ENCODE measurements at places on chromosomes 2 and 18. TPM values are rescaled to one million over a fixed set of nuclear protein-coding genes. Genes with fewer than 3 reads are reported as not detected.

GRCh38 chr2:240561325-240561971 is 1.3 kb downstream of the DUSP28 start:
- peaks cover 51% of the 10 kb centered on the region for H3K36me3 ChIP-seq
- peak overlapping the region; percentile 94 for H3K27ac ChIP-seq
- DNase-seq: peak; percentile 74
- H3K4me1 ChIP-seq: peaks cover 66% of the 10 kb centered on the region
- H3K4me3 ChIP-seq: peak overlapping the region; percentile 94
- no peaks in the 10 kb centered on the region for H3K27me3 ChIP-seq

SCYGR4 gene
- total RNA-seq: not detected

GRCh38 chr2:5389740-5390139 is 302.4 kb upstream of the SOX11 start:
- DNase-seq: no peak
- no peak overlapping the region for H3K27ac ChIP-seq
- no peaks in the 10 kb centered on the region for H3K4me1 ChIP-seq

DNA sequence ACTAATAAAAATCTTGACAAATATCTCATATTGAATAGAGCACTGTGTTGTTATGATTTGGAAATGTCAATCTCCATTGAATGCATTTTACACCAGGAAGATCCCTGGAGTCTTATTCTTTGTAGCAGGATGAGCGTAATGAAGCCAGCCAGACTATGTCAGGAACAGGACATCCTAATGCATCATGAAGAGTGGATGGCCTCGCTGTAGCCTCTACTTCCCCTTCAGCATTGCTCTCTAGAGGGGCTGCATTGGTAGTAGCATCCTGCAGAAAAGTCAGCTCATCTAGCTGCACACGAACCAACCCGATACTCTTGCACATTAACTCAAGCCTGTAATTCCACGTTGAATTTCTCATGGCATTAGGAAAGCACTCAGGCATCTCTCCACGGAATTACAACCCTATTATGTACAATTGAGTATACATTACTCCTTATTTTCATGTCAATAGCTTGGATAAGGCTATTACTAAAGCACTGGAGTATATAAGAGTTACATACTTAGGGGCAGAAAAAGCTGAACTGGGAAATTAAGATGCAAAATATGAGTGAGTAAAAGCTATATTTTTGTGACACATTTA is 76.1 kb downstream of the CMPK2 start:
- H3K4me1 ChIP-seq: no peaks in the 10 kb centered on the region
- no peak overlapping the region for H3K27ac ChIP-seq
- peaks cover 3% of the 10 kb centered on the region for H3K27me3 ChIP-seq
- no peaks in the 10 kb centered on the region for H3K36me3 ChIP-seq

GRCh38 chr2:209458008-209458979 is 34.4 kb downstream of the MAP2 start:
- no peak overlapping the region for H3K4me3 ChIP-seq
- no peak for DNase-seq

- DNase-seq: peak; percentile 22
- H3K4me3 ChIP-seq: no peak overlapping the region
- no peaks in the 10 kb centered on the region for H3K4me1 ChIP-seq
Measured at GRCh38 chr18:24736662-24737330, 276.4 kb downstream of the HRH4 start.

- H3K27ac ChIP-seq: no peak overlapping the region
Measured at GRCh38 chr2:66899109-66899508, 464.2 kb downstream of the MEIS1 start.

MPPE1 gene
- 45.8 TPM for total RNA-seq

MAL gene
- total RNA-seq: 167 TPM

DNA sequence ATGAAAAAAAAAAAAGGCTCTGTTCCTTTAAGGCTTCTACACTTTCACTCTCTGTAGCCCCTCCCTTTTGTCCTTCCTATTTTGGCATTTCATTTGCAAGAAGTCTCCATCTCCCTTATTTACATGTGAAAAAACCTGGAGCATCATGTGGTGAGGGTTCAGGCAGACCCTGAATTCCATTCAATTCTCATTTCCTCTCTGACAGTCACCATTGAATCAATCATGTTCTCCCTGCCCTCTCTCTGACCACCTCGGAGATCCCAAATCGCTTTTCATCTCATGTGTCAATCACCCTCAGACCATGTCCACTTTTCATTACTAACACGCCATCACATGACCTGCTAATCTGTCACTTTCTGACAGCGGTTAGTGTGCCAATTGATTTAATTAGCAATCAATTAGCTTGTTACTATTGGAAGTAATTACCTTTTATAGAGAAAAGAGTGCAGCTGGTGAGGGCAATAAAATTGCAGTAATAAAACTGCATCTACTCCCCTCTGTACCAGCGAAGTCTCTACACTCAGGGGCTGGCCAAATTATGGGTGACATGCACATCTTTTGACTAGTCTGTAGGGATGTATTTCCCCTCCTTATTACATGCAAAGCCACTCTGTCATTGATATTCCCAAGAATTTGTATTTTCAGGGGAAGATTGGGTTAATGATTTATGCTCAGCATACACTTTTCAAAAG is 317.4 kb downstream of the EN1 start:
- peaks cover 3% of the 10 kb centered on the region for H3K27me3 ChIP-seq
- H3K4me3 ChIP-seq: no peak overlapping the region
- no peak overlapping the region for H3K27ac ChIP-seq
- peak; percentile 10 for DNase-seq

TSPYL6 gene
- total RNA-seq: not detected

DNA sequence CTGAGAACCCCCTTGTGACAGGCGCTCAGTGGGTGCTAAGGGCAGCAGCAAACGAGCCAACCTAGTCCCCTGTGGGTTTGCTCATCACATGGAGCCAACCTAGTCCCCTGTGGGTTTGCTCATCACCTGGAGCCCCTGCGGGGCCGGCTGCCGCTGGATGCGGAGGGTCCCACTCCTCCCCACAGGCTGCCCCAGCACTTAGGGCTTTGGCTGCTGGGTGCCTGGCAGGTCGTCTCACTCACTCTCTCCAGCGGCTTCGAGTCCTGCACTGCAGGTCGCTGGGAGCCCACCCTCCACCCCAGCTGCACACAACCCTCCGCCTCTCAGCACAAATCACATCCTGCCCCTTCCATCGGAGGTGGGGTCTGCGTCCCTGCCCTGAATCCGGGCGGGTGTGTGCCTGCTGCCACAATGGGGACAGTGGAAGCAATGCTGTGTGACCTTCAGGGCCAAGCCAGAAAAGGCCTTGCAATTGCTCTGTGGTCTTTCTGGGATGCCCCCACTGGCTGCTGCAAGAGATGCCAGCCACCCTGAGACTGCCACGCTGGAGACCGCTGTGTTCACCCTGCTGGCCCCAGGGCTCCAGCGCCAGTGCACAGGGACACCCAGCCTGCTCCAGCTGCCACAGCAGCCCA is 248.1 kb upstream of the SALL3 start:
- H3K4me1 ChIP-seq: no peaks in the 10 kb centered on the region
- DNase-seq: no peak
- H3K36me3 ChIP-seq: no peaks in the 10 kb centered on the region
- no peaks in the 10 kb centered on the region for H3K27me3 ChIP-seq

DCDC2C gene
- not detected for total RNA-seq

OR6B2 gene
- not detected for total RNA-seq

- no peak for DNase-seq
- peaks cover 29% of the 10 kb centered on the region for H3K27me3 ChIP-seq
- no peaks in the 10 kb centered on the region for H3K36me3 ChIP-seq
Measured at GRCh38 chr2:102485147-102485785, 12.2 kb downstream of the SLC9A4 start.

DNA sequence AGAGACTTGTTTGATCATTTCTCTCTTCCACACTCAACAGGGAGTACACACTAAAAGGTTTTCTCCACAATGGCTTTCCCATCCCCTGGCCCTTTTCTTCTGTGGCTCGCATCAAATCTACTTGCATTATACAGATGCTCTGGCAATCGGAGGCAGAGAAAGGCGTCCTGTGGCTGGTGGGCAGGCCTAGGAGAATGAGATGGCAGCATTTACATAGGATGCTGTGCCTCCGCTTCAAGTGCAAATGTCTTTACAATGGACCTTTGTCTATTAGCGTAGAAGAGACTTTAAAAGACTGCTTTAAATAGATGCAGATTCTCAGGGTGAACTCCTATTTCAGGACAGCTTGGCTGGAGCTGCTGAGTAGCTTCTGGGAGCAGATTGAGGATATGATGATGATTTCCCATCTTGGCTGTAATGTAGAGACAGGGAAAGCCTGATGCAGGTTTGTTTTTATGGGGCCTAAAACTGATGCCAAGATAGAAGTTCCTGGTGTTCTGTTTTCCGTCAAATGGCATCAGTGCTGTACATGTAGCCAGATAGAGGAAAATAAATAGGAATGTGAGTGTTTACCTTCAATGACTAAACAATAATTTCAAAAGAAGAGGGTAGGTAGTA is 423.4 kb downstream of the RND3 start:
- no peaks in the 10 kb centered on the region for H3K36me3 ChIP-seq
- DNase-seq: no peak
- no peaks in the 10 kb centered on the region for H3K4me1 ChIP-seq
- H3K27ac ChIP-seq: no peak overlapping the region
- H3K4me3 ChIP-seq: no peak overlapping the region
- H3K27me3 ChIP-seq: no peaks in the 10 kb centered on the region

C2orf15 gene
- total RNA-seq: 0.26 TPM

DNA sequence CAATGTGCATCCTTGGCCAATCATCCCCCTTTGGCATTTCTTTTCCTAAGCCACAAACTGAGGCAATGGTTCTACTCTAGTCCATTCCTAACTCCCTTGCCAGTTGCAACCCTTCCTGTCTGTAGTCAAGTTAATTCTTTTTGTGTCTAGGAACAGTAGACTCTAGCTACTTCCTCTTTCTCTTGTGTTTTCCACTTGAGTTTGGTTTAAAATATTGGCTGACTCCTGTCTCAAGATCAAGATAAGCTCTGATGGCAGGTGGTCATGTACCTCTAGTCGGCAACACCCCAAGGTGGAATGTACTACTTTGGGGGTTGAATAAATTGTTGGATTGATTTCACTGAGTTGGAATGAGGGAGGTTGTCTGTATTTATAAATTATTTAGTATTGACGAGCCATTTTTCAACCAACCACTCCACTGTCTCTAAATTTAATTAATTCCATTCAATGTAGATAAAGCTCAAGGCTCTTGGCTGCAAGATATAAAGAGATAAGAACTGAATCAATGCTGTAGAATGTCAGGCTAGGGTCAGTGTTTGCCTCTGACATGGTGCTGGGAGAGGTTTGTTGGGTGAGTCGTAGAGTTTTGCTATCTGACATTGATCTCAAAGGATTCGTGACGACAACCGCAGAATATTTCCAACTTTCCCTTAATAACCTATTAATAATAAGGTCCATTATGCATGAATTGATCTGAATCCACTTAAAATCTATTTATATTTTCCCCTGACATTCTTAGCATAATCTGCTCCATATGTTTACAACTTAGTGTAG is 188.7 kb upstream of the APCDD1 start:
- no peak for DNase-seq
- H3K27ac ChIP-seq: no peak overlapping the region
- H3K27me3 ChIP-seq: no peaks in the 10 kb centered on the region
- no peaks in the 10 kb centered on the region for H3K36me3 ChIP-seq
- H3K4me3 ChIP-seq: no peak overlapping the region
- H3K4me1 ChIP-seq: no peaks in the 10 kb centered on the region

- H3K27ac ChIP-seq: peak overlapping the region; percentile 96
- peaks cover 84% of the 10 kb centered on the region for H3K4me1 ChIP-seq
- H3K27me3 ChIP-seq: no peaks in the 10 kb centered on the region
- peaks cover 80% of the 10 kb centered on the region for H3K36me3 ChIP-seq
- no peak for DNase-seq
- H3K4me3 ChIP-seq: peak overlapping the region; percentile 43
Measured at GRCh38 chr2:203737360-203737759, 30.9 kb downstream of the CD28 start.

GRCh38 chr2:104412384-104412783 is 441.5 kb upstream of the POU3F3 start:
- no peak overlapping the region for H3K4me3 ChIP-seq
- DNase-seq: peak; percentile 66
- no peaks in the 10 kb centered on the region for H3K4me1 ChIP-seq
- H3K27ac ChIP-seq: no peak overlapping the region
- no peaks in the 10 kb centered on the region for H3K27me3 ChIP-seq
- H3K36me3 ChIP-seq: no peaks in the 10 kb centered on the region

SEPTIN10 gene
- 0.14 TPM for total RNA-seq

IL18RAP gene
- total RNA-seq: 15.0 TPM

- peak overlapping the region; percentile 91 for H3K4me3 ChIP-seq
- no peak for DNase-seq
- no peaks in the 10 kb centered on the region for H3K27me3 ChIP-seq
- H3K36me3 ChIP-seq: peaks cover 18% of the 10 kb centered on the region
- H3K27ac ChIP-seq: peak overlapping the region; percentile 95
- H3K4me1 ChIP-seq: peaks cover 50% of the 10 kb centered on the region
Measured at GRCh38 chr2:177391822-177392372, 676 bp upstream of the AGPS start.

GRCh38 chr2:86368161-86368824 is 30.9 kb upstream of the REEP1 start:
- H3K36me3 ChIP-seq: peaks cover 3% of the 10 kb centered on the region
- peaks cover 24% of the 10 kb centered on the region for H3K4me1 ChIP-seq
- H3K27me3 ChIP-seq: peaks cover 1% of the 10 kb centered on the region
- peak overlapping the region; percentile 31 for H3K4me3 ChIP-seq

MEP1B gene
- not detected for total RNA-seq

DNA sequence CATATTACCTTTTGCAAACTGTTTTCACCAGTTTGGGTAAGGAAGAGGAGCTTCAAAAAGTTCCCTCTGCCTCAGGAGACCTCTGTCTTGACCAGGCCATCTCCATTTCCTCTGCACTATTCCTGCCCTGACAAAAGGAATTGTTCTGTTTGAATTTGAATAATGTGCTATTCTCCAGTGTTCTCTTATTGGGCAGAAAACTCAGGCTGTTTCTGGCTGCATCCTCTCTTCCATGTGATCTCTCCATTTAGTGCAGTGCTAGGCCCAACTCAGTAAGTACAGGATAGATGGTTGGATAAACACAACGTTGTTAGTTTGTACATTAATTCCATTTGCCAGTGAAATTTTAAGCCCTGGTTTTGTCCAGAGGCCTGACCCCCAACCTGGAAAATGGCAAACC is 102.2 kb upstream of the CELF4 start:
- H3K36me3 ChIP-seq: no peaks in the 10 kb centered on the region
- H3K4me1 ChIP-seq: no peaks in the 10 kb centered on the region
- no peak overlapping the region for H3K4me3 ChIP-seq
- H3K27ac ChIP-seq: no peak overlapping the region
- no peaks in the 10 kb centered on the region for H3K27me3 ChIP-seq

SNTG2 gene
- 0.14 TPM for total RNA-seq

ALK gene
- not detected for total RNA-seq

GRCh38 chr2:19541884-19542283 is 183.5 kb upstream of the OSR1 start:
- H3K27me3 ChIP-seq: peaks cover 2% of the 10 kb centered on the region
- H3K4me1 ChIP-seq: no peaks in the 10 kb centered on the region
- H3K27ac ChIP-seq: no peak overlapping the region
- no peak overlapping the region for H3K4me3 ChIP-seq
- DNase-seq: peak; percentile 36

SCN9A gene
- not detected for total RNA-seq

DNAJC5G gene
- total RNA-seq: not detected

All from activated CD4-positive, alpha-beta T cell treated with anti-CD3 and anti-CD28 coated beads, Interleukin-2, amount 10 ng/mL, durations not matched to agents 24 days and 14 days (primary cell).